ENCODE measurements at places on chromosomes 6 and 20.

DNA sequence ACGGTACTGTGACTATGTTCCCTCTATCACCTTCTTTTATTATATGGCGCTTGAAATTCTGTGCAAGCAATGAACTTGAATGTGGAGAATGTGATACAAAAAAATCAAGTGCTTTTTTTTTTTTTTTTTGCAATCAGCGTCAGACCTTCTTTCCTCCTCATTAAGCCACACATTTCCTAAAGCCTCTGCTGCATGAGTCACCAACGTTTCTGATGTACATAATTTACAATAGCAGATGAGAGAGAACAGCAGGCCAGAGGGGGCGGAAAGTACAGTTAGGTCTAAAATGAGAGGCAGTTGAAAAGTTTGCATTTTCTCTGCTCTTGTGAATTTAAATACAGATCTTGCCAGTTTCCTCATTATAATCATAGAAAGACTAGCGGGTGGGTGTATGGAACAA, 114.6 kb upstream of the RIPOR2 start:
- DNase-seq = peak; percentile 92

- DNase-seq = no peak
These were observed 177.2 kb upstream of the ASCC3 start for GRCh38 chr6:101058296-101058695.

- no peak for DNase-seq
These were observed 20.0 kb upstream of the LIN28B start for GRCh38 chr6:104936766-104937535.

DNA sequence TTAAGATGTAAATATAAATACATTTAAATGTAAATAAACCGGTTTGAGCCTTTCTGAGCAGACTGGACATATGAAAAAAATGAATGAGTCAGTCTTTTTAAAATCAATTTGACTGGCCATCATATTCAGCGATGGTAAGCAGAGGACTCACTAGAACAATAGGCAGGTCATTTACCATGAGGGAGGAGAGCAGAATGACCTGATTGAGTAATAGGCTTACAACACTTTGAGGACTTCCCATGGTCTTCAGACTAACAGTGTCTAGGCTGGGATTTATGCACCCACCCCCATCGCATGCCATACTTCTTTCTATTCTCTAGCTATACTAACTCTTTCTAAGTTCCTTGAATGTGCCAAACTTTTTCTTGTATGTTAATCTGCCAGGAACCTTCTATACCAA, 241.9 kb upstream of the RAB32 start:
- DNase-seq = no peak

GRCh38 chr6:96575359-96575758, 12.4 kb downstream of the FHL5 start:
- DNase-seq = no peak

- DNase-seq = no peak
These were observed 3.2 kb downstream of the GFOD1 start for GRCh38 chr6:13484138-13484708.

DNA sequence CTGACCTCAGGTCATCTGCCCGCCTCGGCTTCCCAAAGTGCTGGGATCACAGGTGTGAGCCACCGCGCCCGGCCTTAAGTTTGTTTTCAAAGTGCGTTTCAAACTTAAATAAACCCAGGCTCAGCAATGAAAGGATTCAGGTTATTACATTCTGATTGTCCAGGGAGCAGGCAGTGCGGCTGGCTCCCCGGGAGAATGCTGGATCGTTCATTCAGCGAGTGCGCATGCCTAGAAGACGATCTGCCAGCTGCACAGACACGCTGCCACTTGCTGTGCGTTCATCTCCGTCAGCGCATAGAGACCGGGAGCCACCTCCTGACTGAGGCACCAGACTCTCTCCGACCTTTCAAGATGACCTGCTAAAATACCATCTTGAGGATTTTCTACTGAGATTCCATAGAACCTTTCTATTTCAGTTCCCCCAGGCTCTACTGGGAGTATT, 163.9 kb upstream of the ZNF217 start:
- DNase-seq = no peak

DNA sequence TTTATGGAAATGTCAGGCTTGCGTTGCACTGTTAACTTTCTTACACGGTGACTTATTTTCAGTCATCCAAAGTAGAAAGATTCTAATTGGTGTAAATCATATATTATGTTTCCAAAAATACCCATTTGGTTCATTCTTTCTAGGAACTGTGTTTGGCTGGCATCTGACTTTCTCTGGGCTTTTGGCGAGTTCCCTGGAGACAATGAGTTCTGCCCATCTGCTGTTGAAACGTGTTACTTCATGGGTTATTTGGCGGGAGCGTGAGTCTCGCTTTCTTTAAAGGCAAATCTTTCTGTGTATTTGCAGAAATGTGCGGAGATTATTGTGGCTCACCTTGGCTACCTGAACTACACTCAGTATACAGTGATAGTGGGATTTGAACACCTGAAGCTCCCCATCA, 29.5 kb downstream of the TMEM181 start:
- no peak for DNase-seq

DNA sequence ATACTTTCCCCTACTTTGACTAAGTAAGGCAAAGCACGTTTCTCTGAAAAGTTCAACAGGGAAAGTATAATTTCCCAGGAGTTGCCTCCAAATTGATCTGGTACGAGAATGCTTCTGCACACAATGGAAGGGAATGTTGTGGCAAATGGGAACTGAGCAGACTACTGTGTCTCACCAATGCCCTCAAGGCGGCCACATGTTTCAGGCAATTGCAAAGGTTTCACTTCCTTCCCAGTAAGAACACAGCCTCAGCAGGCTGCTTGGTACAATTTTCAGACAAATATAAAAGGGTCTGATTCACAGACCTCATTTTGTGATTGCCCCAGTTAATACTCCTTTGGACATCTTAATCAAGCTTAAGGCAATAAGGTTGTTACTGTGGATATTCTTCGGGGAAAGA, 71.2 kb downstream of the KIAA0319 start:
- no peak for DNase-seq

DNA sequence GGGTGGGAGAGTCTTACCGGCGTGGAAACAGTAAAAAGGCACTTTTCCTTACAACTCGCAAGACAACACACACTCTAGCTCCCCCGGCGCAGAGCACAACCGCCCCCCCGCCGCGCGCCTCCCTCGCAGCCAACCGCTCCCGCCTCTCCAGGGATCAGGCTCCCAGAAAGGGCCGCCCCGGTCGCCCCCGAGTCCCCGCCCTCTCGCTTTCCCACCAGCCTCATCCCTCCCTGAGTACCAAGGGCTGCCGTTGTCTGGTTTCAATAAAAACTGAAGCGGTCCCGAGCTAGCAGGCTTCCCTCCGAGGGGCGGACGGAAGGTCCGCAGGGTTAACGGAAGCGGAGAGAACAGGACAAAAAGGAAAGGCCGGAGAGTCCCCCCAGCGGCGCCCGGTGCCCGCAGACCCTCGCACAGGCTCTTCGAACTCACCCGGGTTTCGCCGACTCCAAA, 804 bp downstream of the ELOVL5 start:
- DNase-seq = peak; percentile 76

GRCh38 chr6:115667478-115668026, 393.1 kb downstream of the FRK start:
- DNase-seq = no peak

DNA sequence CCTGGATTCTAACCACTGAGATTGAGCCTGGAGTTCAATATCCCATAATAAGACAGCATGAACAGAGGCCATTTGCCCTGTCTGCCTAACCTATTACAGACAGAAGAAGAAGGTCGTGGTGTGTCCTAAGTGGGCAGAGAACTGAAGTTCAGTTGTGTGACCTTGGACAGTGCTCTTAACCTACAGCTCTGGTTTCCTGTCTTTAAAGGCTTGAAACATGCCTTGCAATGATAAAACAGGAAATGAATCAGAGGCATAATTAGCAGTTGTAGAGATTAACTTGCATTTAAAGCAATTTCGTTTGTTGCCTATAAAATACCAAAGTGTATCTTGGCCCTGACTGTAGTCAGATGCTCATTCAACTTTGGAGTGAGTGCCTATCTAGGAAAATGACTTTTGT, 507.2 kb upstream of the CHD6 start:
- DNase-seq = no peak

DNA sequence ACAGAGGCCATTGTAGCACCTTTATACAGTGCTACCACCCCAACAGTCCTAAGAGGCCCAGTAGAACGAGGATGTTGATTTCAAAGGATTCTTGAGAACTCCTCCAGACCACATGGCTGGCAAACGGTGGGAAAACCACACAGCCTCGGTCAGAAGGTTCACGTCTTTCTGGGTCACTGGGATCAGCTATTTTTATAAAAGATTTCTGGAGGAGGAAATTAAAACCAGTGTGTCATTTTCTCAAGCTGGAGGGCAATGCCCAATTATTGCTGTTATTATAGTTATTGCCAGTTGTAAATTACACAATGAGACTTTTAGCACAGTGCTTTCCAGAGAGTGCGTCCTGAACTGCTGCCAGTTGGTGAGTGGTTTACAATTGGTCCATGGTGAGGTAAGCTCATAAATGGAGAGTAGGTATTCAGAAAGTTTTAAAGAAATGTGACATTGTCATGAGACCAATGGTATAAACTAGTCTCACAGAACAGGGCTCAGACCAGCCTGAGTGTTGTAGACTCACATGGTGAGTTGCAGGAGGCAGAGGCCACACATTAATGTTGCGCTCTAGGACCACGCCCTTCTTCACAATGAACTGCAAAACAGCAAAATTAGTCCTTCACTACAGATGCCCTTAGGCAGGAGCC, 8.4 kb upstream of the PPP1R14C start:
- no peak for DNase-seq

GRCh38 chr6:116629563-116629981, 13.3 kb downstream of the RSPH4A start:
- DNase-seq = peak; percentile 3

- DNase-seq = no peak
These were observed 165.2 kb upstream of the TOP1 start for GRCh38 chr20:40863355-40863919.

- no peak for DNase-seq
These were observed 128.9 kb upstream of the ZNF184 start for GRCh38 chr6:27601668-27602254.

GRCh38 chr6:165031502-165031901, 277.9 kb downstream of the C6orf118 start:
- DNase-seq = no peak

DNA sequence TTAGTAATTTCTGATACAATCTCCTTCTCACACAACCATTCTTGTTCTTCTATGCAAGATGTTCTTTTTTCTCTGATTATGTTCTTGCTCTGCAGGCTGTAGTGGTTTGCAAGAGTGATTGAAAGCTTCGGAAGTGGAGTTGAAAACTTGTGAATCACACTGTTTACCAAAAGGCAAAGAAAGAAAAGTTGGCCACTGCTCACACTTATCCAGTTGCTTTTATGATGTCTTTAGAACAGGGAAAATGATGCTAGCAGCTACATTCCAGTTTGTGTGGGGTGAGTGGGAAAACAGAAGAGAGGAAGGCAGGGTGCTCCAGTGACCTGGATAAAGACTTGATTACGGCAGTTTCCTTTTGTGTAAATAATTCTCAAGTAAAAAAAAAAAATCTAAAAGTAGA, 583.3 kb downstream of the TENT5A start:
- DNase-seq = peak; percentile 58

DNA sequence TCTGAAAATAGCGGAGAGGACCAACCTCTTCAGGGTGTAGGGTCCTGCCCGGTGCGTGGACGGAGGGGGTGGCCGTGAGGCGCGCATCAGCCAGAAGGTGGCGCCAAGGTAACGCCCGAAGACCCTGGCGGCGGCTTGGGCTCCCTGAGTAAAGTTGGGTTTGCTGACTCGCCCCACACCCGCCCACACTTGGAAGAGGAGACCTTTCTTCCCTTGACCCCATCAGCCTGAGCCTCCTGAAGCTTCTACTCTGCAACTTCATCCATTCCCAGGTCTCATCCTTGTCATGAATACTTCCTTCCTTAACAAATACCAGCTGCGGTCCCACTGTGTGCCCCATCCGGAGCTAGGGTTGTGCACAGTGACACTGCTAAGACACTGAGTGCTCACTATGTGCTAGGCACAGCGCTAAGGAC, 14.6 kb downstream of the CD40 start:
- DNase-seq = peak; percentile 45

- DNase-seq = no peak
These were observed 67.0 kb upstream of the SMIM29 start for GRCh38 chr6:34315780-34316179.

DNA sequence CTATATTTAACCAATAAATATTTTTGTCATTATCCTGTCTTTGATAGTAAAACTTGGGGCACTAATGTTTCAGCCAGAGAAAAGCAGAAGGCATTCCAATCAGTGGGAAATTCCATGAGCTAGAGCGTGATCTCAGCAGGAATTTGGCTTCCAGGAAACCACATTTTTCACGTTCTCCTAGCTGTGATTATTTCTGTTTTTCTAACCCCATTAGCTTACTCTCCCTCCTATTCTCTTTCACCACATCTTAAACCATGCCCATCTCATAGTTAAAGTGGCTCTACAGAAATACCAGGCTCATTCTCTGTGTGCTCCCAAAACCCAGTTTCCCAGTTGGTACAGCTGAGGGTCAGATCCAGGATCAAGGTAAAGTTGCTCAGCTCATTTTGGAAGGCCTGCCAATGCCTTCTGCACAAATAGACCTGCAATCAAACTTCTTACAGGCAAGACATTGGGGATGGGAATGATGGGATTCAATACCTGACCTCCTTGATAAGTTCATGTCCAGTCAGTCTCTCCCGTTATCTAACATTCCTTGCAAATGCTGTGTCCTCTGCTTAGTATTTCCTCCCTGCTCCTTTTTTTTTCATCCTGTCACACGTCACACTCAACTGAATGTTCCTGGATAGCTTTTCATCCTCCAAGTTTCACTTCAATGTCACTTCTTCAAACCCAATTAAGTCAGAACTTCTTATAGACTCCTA, 33.1 kb upstream of the TMEM30A start:
- DNase-seq = peak; percentile 87

GRCh38 chr20:55424968-55425367, 580.4 kb downstream of the CBLN4 start:
- no peak for DNase-seq

GRCh38 chr20:14599613-14600012, 262.2 kb upstream of the FLRT3 start:
- no peak for DNase-seq

DNA sequence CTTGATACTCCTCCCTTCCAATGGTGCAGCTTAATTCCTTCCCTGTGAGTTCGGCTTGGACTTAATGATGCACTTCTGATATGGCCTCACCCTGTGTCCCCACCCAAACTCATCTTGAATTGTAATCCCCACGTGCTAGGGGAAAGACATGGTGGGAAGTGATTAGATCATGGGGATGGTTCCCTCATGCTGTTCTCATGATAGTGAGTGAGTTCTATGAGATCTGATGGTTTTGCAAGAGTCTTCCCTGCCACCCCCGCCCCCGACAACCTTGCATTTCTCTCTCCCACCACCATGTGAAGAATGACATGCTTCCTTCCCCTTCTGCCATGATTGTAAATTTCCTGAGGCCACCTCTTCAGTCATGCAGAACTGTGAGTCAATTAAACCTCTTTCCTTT, 50.3 kb upstream of the HLA-G start:
- no peak for DNase-seq

DNA sequence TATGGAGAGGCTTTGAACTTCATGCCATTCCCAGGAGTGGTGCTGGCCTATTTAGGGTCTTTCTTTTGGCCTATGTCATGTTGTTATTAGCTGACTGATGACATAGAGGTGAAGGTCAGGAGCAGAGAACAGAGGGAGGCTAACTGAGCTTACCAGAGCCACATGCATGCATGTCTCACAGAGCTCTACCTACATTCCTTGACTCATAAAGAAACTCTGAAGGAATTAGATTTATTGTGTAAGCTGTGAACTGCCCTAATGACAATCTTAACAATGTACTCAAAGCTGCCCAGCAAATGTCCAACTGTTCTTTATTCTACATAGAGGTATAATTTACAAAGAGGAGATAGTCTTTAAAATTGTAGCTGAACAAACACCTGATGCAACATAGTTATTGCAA, 192.7 kb upstream of the CNR1 start:
- no peak for DNase-seq

- no peak for DNase-seq
These were observed 113.9 kb upstream of the CST7 start for GRCh38 chr20:24835195-24835594.
